NCI-H446 (cell line): ENCODE measurements at places on chromosomes 1 and 21.

- no peak for DNase-seq
Measured at GRCh38 chr1:36125129-36125991, at the start of gene COL8A2. Gene COL8A2 (minus strand): TSS chr1:36125222. CDS start chr1:36100242, 24,980 bp downstream.

DNA sequence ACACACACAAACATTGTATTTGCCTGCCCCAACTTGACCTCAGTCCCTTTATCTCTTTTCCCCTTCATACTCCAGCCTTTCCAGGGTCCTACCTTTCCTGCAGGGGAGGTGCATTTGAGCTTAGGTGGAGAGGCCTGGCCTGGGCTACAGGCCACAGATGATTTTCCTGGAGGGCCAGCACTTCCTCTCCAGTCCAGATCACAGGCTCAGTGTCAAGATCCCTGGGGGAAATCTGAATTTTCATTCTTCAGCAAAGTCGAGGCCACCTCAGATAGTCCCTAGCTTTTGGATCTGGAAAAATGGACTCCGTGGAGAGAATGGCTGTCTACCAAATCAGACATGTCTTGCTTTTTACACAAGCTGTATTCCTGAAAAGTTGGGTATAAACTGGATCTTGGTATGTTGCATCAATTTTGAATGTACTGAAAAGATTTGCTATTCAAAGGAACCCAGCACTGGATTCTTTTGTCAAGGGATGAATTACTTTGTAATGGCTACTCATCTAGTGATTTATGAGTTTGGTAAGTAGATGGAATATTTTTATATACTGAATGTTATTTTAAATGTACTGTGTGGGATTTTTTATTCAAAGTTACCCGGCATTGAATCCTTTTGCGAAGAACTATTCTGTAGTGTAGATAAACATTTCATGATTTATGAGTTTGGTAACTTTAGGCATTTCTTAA, 78.7 kb downstream of the DDR2 start:
- DNase-seq = no peak

DNA sequence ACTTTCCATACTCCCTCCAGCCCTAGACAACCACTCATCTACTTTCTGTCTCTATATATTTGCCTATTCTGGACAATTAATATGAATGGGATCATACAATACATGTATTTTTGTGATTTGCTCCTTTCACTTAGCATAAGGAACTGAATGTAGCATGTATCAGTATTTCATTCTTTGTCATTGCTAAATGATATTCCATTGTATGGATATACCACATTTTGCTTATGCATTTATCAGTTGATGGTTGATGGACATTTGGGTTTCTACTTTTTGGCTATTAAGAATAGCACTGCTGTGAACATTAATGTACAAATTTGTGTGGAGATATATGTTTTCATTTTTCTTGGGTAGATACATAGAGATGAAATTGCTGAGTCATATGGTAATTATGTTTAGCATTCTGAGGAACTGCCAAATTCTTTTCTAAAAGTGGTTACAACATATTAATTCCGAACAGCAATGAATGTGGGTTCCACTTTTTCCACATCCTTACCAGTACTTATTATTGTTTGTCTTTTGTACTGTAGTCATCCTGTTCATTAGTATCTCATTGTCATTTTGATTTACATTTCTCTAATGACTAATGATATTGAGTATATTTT, 121.0 kb downstream of the LRRC40 start:
- DNase-seq = no peak

GRCh38 chr21:41943851-41944250, 10.0 kb downstream of the C2CD2 start:
- DNase-seq = no peak

- no peak for DNase-seq
Measured at GRCh38 chr1:67597336-67597735, 87.7 kb upstream of the GADD45A start.

- peak; percentile 86 for DNase-seq
Measured at GRCh38 chr1:227787513-227788270, 27.8 kb upstream of the PRSS38 start.

DNA sequence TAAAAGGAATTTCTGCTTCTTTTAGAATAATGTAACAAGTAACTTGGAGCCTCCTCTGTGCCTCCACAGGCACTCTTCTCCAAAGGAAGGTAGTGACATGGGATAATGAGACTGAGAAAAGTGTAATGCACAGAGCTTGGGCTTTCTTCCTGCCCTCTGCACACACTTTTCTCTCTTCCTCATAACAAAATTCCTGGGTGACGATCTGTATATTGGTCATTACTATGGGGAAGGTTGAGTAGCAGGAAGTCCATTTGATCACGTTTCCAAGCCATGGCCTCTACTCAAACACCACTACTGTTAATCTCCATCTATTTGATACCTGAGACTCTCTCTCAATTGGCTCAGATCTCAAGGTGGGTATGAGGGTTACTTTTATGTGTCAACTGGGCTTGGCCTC, 113.9 kb downstream of the GRIK1 start:
- DNase-seq = no peak

DNA sequence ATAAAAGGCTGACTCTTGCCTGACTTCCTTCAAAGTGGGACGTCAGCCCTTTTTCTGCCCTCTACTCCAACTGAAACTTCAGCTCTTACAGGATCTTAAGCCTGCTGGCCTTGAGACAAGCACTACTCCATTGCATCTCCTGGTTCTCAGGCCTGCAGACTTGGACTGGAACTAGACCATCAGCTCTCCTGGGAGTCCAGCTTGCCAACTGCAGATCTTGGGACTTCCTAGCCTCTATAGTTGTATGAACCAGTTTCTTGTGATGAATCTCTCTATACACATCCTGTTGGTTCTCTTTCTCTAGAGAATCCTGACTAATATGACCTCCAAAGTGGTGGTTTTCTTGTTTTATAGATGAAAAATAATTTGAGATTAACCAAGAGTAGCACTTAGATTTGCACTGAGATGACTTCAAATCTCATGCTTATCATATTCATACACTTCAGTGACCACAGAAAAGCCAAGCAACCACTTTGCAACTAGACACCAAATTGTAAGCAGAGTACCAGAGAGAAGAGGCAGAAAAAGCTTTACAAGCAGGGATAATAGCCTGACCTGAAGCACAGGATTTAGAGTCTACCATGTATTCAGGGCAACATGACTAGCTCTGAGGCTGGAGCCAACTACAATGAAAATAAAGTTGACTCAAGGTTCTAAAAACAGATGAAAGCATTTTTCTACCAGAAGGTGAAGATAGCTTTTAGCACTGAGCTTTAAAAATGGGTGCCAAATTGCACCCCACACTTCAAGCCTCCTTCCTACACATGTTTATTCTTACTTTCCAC, 661.3 kb upstream of the USP24 start:
- no peak for DNase-seq

- DNase-seq = no peak
Measured at GRCh38 chr1:28176492-28177470, at the start of gene PTAFR. Gene PTAFR (minus strand): TSS chr1:28176690. CDS start chr1:28151021, 25,669 bp downstream.

GRCh38 chr1:238107322-238107721, 216.6 kb upstream of the ZP4 start:
- no peak for DNase-seq

- DNase-seq = no peak
Measured at GRCh38 chr1:170001266-170001665, 73.2 kb downstream of the KIFAP3 start.

GRCh38 chr1:27506703-27507102, 16.7 kb upstream of the WASF2 start:
- no peak for DNase-seq

DNA sequence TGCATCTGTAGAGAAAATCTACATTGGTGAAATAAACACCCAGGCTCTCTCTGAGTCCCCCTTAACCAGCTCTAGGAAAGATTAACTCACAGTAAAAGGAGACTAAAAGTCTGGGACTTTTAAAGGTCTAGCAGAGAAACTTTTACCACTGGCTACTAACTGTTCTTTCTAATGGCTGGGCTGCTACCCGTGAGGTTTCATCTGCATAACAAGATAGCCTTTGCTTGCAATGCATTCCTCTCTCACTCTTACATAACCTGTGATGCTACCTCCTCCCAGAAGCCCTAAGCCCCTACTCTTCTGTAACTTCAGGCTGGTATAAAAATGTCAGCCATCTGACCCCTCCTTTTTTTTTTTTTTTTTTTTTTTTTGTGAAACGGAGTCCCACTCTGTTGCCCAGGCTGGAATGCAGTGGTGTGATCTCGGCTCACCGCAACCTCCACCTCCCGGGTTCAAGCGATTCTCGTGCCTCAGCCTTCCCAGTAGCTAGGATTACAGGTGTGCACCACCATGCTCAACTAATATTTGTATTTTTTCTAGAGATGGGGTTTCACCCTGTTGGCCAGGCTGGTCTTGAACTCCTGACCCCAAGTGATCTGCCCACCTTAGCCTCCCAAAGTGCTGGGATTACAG, 344.2 kb downstream of the RGS7 start:
- DNase-seq = no peak

- DNase-seq = no peak
Measured at GRCh38 chr1:211978596-211978995, 56.8 kb downstream of the INTS7 start.

DNA sequence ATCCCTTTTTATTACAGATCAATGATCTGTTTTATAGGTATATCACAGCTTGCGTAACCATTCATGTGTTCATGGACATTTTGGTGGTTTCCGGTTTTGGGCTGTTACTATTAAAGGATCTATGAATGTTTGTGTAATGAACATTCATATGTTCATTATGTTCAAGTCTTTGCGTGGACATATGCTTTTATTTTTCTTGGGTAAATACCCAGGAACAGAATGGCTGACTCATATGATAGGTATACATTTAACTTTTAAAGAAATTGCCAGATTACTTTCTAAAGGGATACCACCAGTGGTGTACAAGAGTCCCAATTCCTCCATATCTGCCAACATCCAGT, 73.7 kb downstream of the SPATA46 start:
- DNase-seq = no peak

- no peak for DNase-seq
Measured at GRCh38 chr1:43557744-43558245, 27.1 kb downstream of the PTPRF start.

DNA sequence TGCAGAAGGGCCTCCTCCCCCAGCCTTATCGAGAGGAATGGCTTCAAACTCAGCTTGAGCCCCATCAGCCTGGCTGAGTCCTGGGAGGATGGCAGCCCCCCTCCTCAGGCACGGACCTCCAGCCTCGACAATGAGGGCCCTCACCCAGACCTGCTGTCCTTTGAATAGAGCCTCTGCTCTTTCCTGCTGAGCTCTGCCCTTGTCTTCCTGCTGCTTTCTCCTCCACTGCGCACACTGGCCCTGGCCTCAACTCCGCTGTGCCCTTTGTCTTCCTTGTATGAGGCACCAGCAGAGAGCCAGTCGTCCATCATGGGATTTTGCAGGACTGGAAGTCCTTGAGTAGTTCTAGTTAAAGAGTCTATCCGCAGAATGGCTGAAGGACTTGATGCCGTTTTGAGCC, 2.0 kb downstream of the C1orf226 start:
- DNase-seq = no peak

- DNase-seq = no peak
Measured at GRCh38 chr1:221998186-221998612, 256.3 kb upstream of the DUSP10 start.

DNA sequence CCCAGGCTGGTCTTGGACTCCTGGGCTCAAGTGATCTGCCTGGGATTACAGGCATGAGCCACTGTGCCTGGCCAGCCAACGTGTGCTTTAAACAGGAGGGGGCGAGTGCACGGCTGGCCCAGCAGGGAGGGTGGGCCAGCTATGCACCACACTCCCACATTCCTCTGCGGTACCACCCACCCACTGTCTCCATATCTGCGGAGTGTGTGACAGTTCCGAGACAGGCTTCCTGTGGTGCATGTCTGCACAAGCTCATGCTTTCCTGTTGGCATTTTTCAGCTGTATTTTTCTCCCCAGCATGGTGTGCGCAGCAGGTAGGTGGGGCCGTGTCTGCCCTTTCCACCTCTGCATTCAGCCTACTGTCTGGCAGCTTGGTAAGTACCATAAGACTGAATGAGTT, 183.3 kb downstream of the AJAP1 start:
- DNase-seq = no peak

GRCh38 chr1:172778456-172779455, 119.9 kb downstream of the FASLG start:
- DNase-seq = no peak

GRCh38 chr1:172148707-172149106, 271.8 kb upstream of the C1orf105 start:
- DNase-seq = no peak

- DNase-seq = no peak
Measured at GRCh38 chr1:232538943-232539302, 91.0 kb downstream of the SIPA1L2 start.

GRCh38 chr1:102546251-102546650, 549.5 kb upstream of the OLFM3 start:
- DNase-seq = no peak

DNA sequence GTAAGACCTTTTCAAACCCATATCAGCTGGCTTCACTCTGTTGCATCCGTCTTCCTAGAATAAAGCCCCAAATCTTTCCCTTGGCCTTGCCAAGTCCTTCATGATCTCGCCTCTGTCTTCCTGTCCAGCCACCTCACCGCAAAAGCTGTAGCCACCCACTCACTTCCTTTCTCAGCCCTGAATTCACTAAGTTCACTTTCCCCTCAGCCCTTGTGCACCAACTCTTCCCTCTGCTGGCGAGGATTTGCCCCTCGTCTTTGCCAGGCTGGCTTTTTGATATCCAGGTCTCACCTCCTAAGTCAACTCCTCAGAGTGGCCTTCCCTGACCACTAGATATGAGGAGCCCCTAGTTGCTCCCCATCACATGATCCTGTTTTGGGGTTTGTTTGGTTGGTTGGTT, 3.9 kb upstream of the COL16A1 start:
- DNase-seq = no peak

- no peak for DNase-seq
Measured at GRCh38 chr1:227917081-227917950, 30.4 kb downstream of the WNT9A start.

DNA sequence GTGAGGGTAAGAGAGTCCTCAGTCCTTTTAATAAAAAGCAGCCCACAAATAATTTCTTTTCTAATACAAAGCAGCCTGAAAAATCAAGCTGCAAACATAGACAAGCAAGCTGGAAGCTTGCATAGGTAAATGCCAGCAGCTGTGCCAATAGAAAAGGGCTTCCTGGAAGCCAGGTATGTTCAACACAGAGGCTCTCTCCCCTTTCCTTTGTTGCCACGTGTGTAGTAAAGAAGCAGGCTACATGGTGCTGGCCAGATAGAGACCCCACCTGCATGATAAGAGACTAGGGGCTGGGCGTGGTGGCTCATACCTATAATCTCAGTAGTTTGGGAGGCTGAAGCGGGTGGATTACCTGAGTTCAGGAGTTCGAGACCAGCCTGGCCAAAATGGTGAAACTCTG, 50.1 kb upstream of the ERRFI1 start:
- DNase-seq = no peak

DNA sequence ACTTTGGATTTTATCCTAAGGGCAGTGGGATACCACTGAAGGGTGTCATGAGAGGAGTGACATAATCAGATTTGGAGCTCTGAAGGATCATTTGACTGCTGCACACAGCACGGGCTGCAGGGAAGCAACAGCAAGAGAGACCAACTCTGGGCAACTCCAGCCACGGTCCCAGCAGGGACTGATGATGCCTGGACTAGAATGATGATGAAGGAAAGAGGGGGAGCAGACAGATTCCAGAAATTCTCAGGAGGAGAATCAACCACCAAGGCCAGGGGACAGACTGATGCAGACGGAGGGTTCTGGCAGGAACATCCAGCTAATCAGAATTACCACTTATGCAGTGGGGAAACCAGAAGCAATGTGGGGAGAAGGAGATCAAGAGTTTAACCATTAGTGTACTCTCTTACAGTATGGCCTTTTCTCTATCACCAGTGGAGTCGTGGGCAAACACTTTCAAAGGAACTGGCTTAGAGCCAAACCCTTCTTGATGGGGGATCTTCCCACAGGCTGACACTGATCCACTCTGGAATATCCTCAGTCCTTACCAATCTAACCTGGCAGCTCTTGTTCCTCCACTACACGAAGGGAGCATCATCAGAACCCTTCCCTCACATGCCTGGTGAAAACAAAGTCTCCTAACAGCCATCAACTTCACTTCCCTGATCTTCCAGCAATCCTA, 3.3 kb downstream of the URB1 start:
- DNase-seq = no peak
